ENCODE measurements at places on chromosomes 5 and 9.

DNA sequence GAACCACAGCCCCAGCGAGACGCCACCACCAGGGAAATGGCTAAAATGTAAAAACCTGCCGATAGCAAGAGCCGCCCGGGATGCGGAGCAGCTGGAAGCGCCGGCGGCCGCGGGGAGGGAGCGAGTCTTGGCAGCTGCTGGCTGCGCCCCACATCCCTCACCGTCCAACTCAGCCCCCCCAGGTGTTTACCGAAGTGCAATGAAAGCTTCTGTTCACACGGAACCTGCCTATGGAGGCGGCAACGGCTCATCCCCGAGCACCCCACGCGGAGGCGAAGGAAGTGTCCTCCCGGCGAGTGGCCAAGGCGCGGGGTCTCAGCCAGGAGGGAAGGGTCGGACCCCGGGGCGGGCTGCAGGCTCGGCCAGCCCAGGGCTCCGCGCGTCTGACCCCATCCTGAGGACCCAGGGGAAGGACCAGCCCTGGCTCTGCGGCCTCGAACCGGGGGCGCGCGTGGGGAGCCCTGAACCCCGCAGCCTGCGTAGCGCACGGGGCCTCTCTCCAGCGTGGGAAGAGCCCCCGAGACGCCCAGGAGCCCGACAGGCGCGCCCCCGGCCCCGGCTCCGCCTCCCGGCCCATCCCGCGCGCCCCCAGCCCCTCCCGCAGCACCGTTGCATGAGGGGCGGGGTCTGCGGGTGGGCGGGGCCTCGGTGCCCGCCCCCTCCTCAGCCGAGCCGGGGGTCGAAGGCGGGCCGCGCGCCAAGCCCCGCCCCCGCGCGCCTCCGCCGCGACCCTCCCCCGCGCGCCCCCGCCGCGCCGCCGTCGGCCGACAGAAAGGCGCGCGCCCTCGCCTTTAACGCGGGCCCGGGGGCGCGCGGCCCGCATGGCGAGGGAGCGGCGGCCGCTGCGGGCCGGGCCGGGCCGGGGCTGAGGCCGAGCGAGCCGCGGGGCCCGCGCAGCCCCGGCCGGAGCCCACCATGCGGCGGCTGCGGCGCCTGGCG lies at the start of gene DIPK1B:
TSS of gene DIPK1B (plus strand) at position 822 of the 939 bp plus-strand sequence. CDS start at position 916, 94 bp downstream.
- DNase-seq: no peak

GRCh38 chr5:24196789-24197188 lies 448.0 kb downstream of the CDH10 start:
- DNase-seq: no peak

DNA sequence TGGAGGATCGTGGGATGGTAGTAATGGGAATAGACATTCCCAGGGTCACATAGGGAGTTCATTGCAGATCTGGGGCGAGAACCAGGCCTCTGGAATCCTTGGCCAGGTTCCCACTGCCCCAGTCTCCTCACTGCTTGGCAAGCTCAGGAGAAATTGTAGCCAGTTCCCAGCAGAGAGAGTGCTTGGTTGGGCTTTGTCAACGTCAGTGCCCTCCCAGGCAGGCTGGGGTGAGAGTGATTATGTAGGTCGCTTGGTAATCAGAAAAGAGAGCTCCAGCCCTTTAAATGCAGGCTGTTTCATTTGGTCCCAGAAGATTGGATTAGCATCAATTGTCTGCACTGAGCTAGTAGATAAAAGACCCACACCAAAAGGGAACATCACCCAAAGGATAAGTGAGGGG lies 51.8 kb upstream of the GALNT10 start:
- DNase-seq: no peak

DNA sequence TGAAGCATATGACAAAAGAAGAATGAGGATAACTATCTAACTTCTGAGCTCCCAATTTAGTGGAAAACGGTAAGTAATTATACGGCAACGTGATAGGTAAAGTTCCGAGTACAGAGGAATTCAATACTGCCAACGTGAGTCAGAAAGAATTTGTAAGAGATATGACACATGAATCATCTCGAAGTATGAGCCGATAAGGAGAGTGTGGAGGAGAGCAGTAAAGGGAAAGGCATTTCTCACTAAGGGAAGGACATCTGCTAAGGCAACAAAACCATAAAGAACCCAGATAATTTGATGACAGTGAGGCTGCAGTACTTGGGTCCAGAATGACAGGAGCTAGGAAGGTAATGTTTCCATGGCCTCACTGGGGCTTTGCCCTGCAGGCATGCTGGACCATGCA lies 11.0 kb downstream of the MPDZ start:
- DNase-seq: peak; percentile 76

- peak; percentile 54 for DNase-seq
Observed at GRCh38 chr5:19795218-19795617, 192.8 kb downstream of the CDH18 start.

DNA sequence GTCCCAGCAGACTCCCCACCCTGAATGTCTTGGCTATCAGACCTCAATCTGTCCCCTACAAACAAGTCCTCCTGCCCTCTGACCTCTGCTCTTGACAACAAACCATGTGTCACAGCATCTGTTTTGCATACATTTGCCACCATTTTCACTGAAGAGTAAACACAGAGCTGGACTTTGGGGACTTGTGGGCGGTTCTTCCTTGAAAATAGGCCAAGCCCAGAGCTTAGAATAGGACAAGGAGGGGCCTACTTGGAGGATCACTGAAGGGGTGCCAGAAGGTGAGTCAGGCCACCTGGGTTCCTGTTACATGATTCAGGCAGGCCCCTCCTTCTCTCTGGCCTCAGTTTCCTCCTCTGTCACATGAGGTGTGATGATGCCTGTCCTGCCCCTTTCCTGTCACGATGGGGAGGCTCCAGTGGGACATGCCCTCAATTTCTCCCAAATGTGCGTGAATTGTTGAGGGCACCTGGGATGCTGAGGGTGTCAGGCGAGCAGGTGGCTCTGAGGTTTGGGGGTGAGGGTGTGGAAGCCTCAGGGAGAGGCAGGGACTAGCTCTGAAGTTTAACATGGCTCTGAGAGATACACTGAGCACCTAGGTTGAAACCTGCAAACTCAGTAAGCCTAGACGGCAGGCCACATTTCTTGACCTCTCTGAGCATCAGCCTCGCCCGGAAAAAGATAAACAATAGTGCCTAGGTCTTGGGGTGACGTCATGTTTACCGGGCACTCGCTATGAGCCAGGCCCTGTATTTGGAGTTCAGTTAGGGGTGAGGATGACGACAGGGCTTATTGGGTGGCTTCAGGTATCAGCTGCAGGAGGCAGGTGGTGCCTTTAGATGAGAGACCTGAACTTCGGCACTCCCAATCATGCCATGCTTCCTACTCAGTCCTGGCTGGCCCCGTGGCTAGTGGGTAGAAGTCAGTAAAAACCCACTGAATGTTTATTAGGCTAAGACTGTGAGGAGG lies 107.6 kb upstream of the PITX1 start:
- peak; percentile 85 for DNase-seq

DNA sequence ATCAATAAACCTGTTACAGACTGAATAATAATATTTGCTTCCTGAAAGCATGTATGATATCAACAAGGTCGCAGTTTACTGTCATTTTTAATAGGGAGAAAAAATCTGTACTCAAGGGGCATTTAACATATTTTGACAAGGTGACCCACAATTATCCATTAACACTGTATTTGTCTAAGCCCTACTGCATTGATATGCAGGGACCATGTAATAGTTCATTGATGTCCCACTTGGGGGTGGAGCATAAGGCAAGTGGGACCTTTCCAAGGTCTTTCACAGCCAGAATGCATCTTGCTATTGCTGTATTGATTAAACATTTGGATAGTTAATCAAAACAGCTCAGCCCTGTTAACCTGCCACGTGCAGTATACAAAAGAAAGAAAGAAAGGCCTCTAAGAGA lies 502.0 kb downstream of the NR2F1-AS1 start:
- DNase-seq: no peak

GRCh38 chr5:82255844-82256243 lies 22.3 kb downstream of the RPS23 start:
- DNase-seq: no peak
